Posterior vena cava (tissue), 2 donors: ENCODE measurements at places on chromosomes 11 and 22. TPM values are rescaled to one million over a fixed set of nuclear protein-coding genes. Genes with fewer than 3 reads are reported as not detected.

Gene CRACR2B
- 3.5 TPM for total RNA-seq

DNA sequence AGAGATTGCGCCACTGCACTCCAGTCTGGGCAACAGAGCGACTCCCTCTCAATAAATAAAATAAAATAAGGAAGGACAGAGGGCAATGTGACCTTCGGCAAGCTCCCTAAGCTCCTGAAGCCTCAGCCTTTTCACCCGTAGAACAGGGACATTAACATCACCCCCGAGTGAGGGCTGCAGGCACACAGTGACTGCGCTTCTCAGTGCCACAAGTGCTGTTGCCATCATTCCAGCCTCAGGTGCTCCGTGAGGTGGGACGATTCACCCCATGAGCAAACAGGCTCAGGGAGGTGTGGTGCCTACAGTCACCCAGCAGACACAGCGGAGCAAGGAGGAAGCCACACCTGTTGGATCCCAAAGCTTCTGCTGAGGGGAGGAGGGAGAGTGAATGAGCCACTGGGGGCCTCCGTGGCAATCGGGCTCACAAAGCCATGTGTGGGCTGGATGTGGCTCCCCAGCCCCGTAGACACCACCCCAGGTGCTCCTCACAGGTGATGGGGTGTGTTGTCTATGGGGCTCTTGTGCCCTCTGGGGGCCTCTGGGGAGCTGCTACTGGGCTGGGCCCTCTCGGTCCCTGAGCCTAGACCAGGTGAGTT lies 9.1 kb upstream of the TCF20 start:
- peak; percentile 61 for DNase-seq

DNA sequence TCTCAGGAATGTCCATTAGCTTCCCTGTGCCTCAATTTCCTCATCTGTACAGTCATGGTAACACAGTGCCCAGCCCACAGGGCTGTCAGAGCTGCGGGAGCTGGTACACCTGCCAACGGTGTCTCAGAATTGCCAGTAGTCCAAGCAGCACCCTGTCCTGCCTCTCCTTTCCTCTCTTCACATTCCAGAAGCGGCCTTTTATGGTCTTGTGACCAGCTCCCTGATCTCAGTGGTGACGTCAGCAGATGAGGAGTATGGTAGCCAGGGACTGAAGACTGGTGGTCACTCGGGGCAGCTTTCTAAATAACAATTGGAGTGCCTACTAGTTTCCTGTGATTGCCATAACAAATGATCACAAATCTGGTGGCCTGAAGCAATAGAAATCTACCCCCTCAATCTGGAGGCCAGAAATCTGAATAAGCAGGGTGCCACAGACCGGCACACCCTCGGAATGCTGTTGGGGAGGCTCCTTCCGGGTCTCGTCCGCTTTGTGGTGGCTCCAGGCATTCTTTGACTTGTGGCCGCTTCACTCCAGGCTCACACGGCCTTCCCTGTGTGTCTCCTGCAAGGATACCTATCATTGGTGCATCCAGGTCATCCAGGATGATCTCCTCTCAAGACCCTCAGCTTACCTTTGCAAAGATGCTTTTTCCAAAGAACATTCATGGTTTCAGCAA lies 2.1 kb downstream of the FADD start:
- DNase-seq, result peak; percentile 58

- no peak for DNase-seq
Observed at GRCh38 chr11:65906602-65907001, 6.4 kb upstream of the FOSL1 start.

DNA sequence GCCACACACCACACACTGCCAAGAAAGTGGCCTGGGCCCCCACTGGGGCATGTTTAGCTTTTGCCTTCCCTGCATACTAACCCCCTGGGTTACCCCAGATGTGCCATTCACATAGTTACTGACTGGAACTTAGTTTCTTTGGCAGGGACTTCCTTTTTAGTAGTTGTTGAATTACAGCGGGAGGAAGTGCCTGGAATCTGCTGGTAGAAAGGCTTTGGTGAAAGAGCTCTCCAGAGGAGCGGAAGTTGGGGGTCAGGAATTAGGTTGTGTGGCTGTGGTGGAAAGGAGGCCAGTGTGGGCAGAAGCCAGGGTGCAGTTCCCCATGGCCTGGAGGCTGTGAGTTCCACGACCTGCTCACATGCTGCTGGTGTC lies 69.0 kb downstream of the MED15 start:
- no peak for DNase-seq
